A549 treated with CORT108297 at 1 μM for 4 hours (cell line): ENCODE measurements at places on chromosomes 5 and 9. TPM values are rescaled to one million over a fixed set of nuclear protein-coding genes. Genes with fewer than 3 reads are reported as not detected.

Gene PPP2R2B
- total RNA-seq: 0.06 to 0.24 TPM (median 0.14 TPM) in 5 replicates

Gene STK32A
- 0.15 to 0.50 TPM (median 0.25 TPM) in 5 replicates for total RNA-seq

Gene GCNT4
- 0.39 to 0.47 TPM (median 0.43 TPM) in 5 replicates for total RNA-seq

Gene GPRIN1
- 7.1 to 9.6 TPM (median 8.5 TPM) in 5 replicates for total RNA-seq

Gene ACOT12
- 0.16 to 0.35 TPM in 2 of 5 replicates, not detected in the others for total RNA-seq

Gene ELAVL2
- total RNA-seq: 0.02 to 0.06 TPM (median 0.05 TPM) in 3 of 5 replicates, not detected in the others

Gene TPPP
- 4.7 to 6.4 TPM (median 5.6 TPM) in 5 replicates for total RNA-seq

Gene PRRT1B
- total RNA-seq: 0.52 to 0.70 TPM (median 0.58 TPM) in 5 replicates

Gene LCN2
- 2.8 to 6.5 TPM (median 3.4 TPM) in 5 replicates for total RNA-seq

Gene FST
- 5.7 to 10.0 TPM (median 8.0 TPM) in 5 replicates for total RNA-seq

Gene EIF4E1B
- not detected in 5 replicates for total RNA-seq

Gene DAB2
- total RNA-seq: 9.0 to 10.9 TPM (median 10.3 TPM) in 5 replicates

Gene SLC46A2
- 0.02 TPM in 1 of 5 replicates, not detected in the others for total RNA-seq

Gene PCDHGA4
- total RNA-seq: 0.07 to 0.17 TPM (median 0.16 TPM) in 5 replicates

Gene SLC6A3
- 0.05 to 0.09 TPM (median 0.07 TPM) in 5 replicates for total RNA-seq

Gene DOK3
- total RNA-seq: 2.4 to 5.6 TPM (median 4.2 TPM) in 5 replicates

Gene ANKRD18A
- 8.9 to 14.8 TPM (median 11.5 TPM) in 5 replicates for total RNA-seq

Gene LAMC3
- 1.4 to 2.7 TPM (median 2.1 TPM) in 5 replicates for total RNA-seq

Gene HRCT1
- total RNA-seq: 0.12 to 0.38 TPM (median 0.23 TPM) in 5 replicates

Gene TAF11L5
- total RNA-seq: not detected in 5 replicates

Gene LPAR1
- total RNA-seq: 15.1 to 19.5 TPM (median 17.4 TPM) in 5 replicates

Gene PHF24
- 0.03 to 0.18 TPM (median 0.10 TPM) in 5 replicates for total RNA-seq

Gene ENTREP1
- total RNA-seq: 0.43 to 0.74 TPM (median 0.57 TPM) in 5 replicates

Gene CCNI2
- 0.07 to 0.42 TPM (median 0.12 TPM) in 4 of 5 replicates, not detected in the other for total RNA-seq

Gene CATSPER3
- total RNA-seq: 0.23 to 0.48 TPM (median 0.41 TPM) in 5 replicates

Gene KIF20A
- 40.0 to 48.7 TPM (median 46.6 TPM) in 5 replicates for total RNA-seq

Gene CHSY3
- total RNA-seq: 0.06 to 0.29 TPM (median 0.13 TPM) in 5 replicates

Gene PLPP7
- 0.07 to 0.08 TPM in 2 of 5 replicates, not detected in the others for total RNA-seq

Gene OTULIN
- total RNA-seq: 17.3 to 24.1 TPM (median 19.4 TPM) in 5 replicates

Gene PCDHAC2
- 2.9 to 3.6 TPM (median 3.2 TPM) in 5 replicates for total RNA-seq

Gene SPATA9
- total RNA-seq: not detected in 5 replicates

Gene RLN2
- 0.18 to 0.34 TPM (median 0.20 TPM) in 3 of 5 replicates, not detected in the others for total RNA-seq

Gene ANKRD31
- total RNA-seq: 0.03 to 0.07 TPM (median 0.05 TPM) in 5 replicates

Gene SAXO1
- not detected in 5 replicates for total RNA-seq

Gene C6
- not detected in 5 replicates for total RNA-seq

Gene ARID3C
- 0.15 to 0.25 TPM (median 0.24 TPM) in 4 of 5 replicates, not detected in the other for total RNA-seq

Gene DRD1
- 0.28 to 0.96 TPM (median 0.47 TPM) in 5 replicates for total RNA-seq

Gene HAND1
- total RNA-seq: 0.12 to 0.26 TPM (median 0.18 TPM) in 5 replicates

Gene SLC6A18
- total RNA-seq: not detected in 5 replicates

Gene GRIN3A
- total RNA-seq: not detected in 5 replicates

Gene SLC36A3
- not detected in 5 replicates for total RNA-seq

Gene FOXD4L4
- total RNA-seq: 0.04 to 0.14 TPM (median 0.08 TPM) in 4 of 5 replicates, not detected in the other

Gene AJM1
- 3.3 to 4.7 TPM (median 4.6 TPM) in 5 replicates for total RNA-seq

Gene ADAMTS13
- total RNA-seq: 0.36 to 0.78 TPM (median 0.76 TPM) in 5 replicates

Gene SPOCK1
- total RNA-seq: 12.6 to 19.6 TPM (median 18.6 TPM) in 5 replicates

Gene PCA3
- not detected in 5 replicates for total RNA-seq

Gene PCDHB5
- 1.2 to 1.8 TPM (median 1.6 TPM) in 5 replicates for total RNA-seq

Gene LMAN2
- 194 to 226 TPM (median 194 TPM) in 5 replicates for total RNA-seq

Gene XRCC4
- total RNA-seq: 10.4 to 15.5 TPM (median 10.7 TPM) in 5 replicates

Gene SLC9A3
- total RNA-seq: 1.9 to 2.8 TPM (median 2.6 TPM) in 5 replicates

Gene IFNA13
- not detected in 5 replicates for total RNA-seq

Gene MROH2B
- total RNA-seq: not detected in 5 replicates

Gene ANKRD20A1
- 0.75 to 1.2 TPM (median 1.1 TPM) in 5 replicates for total RNA-seq

Gene CCL21
- not detected in 5 replicates for total RNA-seq

Gene ZBED3
- total RNA-seq: 3.1 to 3.5 TPM (median 3.3 TPM) in 5 replicates
